ENCODE measurements at places on chromosomes 7 and 10. TPM values are rescaled to one million over a fixed set of nuclear protein-coding genes. Genes with fewer than 3 reads are reported as not detected.

DNA sequence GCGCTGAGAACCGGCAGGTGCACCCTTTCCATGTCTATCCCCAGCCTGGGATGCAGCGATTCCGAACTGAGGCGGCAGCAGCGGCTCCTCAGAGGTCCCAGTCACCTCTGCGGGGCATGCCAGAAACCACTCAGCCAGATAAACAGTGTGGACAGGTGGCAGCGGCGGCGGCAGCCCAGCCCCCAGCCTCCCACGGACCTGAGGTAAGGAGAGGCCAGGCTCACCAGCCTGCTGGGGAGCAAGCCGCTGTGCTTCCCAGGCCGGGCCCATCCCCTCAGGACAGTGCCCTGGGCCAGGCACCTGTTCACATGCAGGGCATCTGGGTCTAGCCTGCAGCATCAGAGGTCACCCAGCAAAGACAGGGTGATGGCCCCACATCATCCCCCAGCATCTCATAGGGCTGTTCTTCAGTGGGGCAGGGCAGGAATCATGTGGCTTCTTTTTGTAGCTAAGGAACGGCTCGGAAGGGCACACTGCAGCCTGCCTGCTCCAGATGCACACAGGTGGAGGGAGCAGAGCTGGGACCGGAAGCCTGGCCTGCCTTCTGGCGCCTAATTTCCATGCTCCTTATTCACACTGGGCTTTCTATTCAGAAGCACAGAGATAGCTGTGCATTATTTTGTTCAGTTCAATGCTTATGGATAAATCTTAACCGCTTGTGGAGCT lies 18.9 kb downstream of the BAG3 start:
- no peak for DNase-seq

GRCh38 chr7:82469207-82469606 lies 25.6 kb upstream of the CACNA2D1 start:
- no peak for DNase-seq

DNA sequence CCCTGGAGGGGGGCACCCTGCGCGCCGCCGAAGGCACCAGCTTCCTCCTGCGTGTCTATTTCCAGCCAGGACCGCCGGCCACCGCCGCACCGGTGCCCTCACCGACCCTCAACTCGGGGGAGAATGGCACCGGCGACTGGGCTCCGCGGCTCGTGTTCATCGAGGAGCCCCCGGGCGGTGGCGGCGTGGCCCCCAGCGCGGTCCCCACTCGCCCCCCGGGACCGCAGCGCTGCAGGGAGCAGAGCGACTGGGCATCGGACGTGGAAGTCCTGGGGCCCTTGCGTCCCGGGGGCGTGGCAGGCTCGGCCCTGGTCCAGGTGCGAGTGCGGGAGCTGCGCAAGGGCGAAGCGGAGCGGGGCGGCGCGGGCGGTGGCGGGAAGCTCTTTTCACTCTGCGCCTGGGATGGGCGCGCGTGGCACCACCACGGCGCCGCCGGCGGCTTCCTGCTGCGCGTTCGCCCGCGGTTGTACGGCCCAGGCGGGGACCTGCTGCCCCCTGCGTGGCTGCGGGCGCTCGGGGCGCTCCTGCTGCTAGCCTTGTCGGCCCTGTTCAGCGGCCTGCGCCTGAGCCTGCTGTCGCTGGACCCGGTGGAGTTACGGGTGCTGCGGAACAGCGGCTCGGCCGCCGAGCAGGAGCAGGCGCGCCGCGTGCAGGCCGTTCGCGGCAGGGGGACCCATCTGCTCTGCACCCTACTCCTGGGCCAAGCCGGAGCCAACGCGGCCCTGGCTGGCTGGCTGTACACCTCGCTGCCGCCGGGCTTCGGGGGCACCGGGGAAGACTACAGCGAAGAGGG lies 594 bp downstream of the CNNM1 start:
- peak; percentile 17 for DNase-seq

DNA sequence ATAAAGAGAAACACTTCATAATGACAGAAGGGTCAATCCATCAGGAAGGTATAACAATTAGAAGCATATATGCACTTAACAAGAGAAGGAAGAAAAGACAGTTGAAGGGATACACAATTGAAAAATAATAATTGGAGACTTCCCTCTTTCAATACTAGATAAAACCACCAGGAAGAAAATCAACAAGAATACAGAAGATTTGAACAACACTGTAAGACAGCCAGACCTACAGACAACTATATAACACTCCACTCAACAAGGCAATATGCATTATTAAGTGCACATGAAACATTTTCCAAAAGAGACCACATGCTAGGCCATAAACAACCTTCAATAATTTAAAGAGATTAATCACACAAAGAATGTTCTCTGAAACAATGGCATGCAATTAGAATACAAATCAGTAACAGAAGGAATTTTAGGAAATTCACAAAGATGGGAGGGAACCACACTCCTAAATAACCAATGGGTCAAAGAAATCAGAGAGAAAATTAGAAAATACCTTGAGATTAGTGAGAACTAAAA lies 35.1 kb downstream of the ZNF438 start:
- no peak for DNase-seq

The GNGT1 gene
- total RNA-seq = not detected

The FAM25C gene
- not detected for total RNA-seq

DNA sequence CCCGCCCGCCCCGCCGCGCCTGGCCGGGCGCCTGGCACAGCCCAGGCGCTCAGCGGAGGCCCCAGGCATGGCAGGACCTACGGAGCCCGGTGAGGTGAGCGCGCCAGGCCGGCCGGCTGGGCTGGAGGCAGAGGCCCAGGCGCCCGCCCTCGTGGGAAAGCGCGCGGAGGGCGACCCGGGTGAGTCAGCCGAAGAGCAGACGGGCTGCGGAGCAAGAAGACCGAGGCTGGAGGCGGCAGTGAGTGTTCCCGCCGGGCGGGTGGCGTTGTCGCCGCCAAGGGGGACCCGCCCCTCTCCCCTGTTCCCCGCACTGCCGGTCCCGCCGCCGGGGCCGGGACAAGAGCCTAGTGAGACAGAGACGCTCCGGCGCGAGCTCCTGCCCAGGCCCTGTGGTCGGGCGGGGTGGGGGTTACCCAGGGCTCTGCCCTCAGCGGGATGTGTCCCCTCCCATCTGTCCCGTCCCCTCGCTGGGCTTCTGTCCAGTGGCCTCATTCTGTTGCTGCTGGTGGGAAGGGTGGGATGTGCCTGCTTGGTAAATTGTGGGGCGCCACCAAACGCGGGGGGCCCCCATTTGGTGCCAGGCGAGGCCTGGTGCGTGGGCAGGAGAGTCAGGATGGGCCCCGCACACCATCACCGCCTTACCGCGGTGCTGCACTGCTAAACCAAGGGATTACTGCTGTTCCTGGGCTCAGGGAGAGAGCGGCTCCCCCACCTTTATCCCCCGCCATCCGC lies 17.0 kb upstream of the NODAL start:
- peak; percentile 73 for DNase-seq

- DNase-seq = no peak
These were observed 6.7 kb upstream of the STK17A start for GRCh38 chr7:43576241-43576640.

DNA sequence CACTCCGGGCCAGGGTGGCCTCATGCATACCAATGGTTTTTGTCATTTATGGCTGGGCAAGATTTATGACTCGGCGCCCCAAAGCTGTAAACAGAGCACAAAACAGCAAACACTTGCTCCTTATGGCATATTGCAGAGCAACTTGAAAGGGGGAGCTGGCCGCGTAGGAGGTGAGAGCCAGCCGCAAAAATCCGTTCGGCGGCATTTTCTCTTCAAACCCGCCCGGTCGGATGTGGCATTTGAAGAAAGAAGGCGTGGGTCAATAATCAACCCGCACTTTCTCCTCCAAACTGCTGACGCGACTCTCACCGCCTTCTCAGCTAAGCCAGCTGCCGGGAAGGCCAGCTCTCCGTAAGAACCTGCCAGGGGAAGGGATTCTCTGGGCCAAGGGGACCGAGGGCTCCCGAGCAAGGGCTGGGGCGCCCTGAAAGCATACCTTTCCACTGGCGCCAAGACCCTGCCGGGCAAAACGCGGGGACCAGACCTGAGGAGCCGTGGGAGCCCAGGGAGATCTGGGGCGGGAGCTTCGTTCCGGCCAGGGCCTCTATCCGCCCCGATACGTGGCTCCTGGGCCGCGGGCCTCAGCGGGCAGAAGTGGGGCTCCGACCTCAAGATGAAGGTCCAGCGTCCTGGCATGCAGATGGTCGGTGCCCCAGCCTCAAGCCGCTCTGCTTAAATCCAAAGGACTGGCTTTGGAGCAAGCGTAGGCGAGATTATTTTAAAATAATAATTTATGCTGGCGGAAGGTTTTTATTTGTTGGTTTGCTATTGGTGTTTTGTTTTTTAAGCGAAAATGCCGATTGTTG lies 12.9 kb upstream of the HOXA2 start:
- peak; percentile 90 for DNase-seq

- peak; percentile 78 for DNase-seq
These were observed 140.9 kb upstream of the NRBF2 start for GRCh38 chr10:62992145-62992721.
